ENCODE measurements at places on chromosomes 7 and 10.

DNA sequence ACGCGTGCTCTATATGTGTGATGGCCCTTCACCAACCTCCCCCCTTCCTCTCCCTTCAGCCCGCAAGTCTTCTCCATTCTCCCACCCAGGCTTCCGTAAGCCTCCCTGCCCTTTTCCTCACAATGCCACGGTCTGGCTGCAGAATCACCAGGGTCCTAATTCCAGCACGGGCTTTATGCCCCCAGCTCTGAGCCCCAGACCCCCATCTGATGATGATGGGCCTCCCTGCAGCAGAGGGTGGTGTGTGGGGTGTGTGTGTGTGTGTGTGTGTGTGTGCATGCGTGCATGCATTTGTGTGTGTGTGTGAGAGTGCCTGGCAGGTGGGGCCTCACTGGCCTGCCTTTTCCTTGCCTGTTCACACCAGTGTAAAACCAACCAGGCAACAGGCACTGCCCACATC is 109.9 kb downstream of the OAT start:
- DNase-seq = no peak

GRCh38 chr10:48445932-48446331 is 139.5 kb downstream of the MAPK8 start:
- DNase-seq = no peak

- DNase-seq = no peak
Measured at GRCh38 chr7:77348371-77348813, 67.8 kb downstream of the GSAP start.

DNA sequence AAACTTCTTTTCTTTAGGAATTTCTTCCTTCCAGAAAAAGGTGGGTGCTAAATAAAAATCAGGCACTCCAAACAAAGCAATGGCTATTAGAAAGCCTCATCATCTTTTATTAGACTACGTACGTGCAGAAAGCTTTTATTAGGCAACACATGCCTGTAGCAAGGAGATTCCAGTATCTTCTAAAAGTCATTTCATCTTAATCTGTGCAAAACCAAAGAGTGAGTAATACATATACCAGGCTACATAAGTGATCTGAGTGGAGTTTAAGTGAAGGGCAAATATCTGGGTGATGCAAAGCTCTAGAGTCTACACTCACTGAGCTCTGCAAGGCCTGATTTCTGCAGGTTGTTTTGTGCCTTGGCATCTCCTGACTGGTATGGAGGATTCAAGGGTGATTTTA is 231.7 kb downstream of the ELMO1 start:
- DNase-seq = no peak

DNA sequence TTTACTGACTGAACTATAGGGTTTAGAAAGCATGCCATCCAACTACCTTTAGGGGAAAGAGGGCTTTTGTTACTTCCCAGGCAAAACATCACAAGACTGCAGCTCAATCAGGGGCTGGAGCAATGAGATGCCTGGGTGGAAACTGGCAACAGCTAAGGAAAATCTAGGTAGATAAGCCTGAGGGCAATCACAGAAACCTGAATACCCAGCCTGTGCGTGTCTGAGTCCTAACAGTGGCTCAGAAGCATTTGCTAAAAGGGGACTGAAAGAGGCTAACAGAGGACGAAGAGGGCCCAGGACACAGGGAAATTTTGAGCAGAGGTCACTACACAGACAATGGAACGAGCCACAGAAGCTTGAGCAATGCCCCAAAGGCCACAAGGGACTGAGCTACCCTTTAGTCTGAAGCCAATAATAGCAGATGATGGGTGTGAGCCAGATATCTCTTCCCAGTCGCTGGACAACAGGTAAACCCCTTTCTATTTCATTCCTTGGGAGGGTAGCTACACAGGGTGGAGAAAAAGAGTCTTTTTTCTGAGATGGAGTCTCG is 79.1 kb downstream of the ITGA8 start:
- no peak for DNase-seq

DNA sequence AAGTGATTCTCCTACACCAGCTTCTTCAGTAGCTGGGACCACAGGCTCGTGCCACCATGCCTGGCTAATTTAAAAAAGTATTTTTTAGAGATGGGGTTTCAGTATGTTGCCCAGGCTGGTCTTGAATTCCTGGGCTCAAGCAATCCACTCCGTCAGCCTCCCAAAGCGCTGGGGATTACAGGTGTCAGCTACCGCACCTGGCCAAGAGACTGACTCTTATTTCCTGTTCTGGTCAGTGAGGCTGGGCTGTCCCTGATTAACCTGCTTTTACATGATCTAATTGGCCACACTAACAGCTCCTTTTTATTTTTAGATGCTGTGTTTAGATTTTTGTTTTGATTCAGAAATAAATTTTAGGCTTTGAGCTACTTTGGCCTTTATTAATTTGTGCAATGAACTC is 203.9 kb downstream of the NXPH1 start:
- DNase-seq = no peak

DNA sequence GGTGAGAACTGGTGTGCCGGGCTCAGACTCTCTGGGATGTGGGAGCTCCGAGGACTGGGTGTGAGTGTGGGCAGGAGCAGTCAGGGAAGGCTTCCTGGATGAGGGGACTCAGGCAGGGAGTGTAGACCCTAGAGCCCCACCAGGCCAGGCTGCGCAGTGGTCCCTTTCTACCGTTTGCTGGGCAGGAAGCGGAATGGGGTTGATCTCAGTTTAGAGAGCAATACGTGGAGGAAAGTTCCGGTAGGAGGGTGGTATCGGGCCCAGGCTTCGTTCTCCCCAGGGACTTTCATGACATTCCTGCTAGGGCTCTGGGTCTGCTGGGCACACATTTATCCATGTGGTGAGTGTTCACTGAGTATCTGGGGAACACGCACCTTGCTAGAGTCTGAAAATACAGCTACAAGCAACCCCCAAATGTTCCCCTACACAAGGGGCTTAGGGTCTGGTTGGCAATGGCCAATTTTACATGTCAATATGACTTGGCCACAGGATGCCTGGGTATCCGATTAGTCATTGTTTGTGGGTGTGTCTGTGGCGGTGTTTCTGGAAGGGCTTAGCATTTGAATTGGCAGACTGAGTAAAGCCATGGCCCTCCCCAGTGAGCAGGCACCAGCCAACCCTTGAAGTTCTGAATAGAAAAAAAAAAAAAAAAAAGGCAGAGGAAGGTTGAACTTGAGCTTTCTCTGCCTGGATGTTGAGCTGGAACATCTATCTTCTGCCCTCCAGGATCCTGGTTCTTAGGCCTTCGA is 20.8 kb downstream of the GHRHR start:
- no peak for DNase-seq

- DNase-seq = no peak
Measured at GRCh38 chr7:111030336-111030735, 60.6 kb upstream of the LRRN3 start.

- DNase-seq = no peak
Measured at GRCh38 chr7:8064828-8065227, 96.2 kb downstream of the GLCCI1 start.

DNA sequence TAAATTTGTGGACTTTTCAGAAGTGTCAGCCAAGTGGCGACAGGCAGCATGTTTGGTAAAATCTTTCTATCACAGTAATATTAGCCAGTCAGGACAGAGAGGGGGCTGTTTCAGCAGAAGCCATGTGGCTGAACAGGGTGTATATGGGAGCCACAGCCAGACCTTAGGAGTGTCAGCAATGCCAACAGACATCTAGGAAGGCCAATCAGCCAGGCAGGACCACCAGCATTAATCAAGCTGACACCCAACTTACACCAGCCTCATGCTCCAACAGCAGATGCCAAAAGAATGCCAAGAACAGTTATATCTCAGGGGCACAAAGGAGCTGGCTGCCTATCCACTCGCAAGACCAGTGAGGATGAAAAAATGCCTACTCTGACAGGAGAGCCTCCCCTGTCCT is 54.8 kb downstream of the RAPGEF5 start:
- DNase-seq = no peak

DNA sequence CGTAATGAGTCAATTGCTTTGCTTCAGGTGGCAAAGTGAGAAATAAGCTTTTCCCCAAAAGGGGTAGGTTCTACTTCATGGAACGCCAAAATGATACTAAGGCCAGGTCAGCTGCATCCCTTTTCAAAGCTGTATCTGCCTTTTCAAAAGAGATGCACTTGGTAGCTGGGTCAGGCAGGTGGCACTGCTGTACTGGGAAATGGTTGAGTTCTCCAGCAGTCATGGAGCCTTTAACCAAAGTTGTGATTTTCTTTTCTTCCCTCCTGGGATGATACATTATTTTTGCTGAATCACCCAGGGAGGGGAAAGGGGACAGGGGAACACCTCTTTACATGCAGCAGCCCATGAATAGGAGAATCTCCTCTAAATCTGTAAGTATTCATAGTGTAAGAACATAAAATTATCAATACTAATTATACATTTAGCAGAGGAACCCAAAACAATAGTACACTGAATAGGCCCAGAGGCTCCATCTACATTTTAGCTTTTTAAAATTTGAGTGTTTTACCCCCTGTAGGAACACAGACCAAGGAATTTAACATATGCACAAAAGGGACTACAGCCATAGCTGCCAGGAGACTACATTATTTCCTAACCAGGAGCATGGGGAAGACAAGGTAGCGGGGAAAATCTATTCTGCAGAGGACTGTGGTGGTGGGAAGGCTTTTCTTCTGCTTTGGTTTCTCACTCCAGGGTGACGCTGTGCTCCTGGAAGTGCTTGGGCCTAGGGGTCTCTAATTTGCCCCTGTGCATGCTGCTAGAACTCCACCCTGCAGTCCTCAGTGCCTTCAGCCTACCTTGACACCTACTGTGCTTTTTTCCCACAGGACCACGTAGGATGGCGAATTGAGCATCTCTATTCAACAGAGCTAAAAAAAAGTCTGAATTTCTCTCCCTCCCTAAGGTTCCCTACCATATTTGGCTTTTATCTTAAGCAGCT is 6.4 kb upstream of the GPR22 start:
- DNase-seq = peak; percentile 84

GRCh38 chr10:127091354-127091753 is 105.0 kb downstream of the INSYN2A start:
- no peak for DNase-seq

GRCh38 chr10:19922236-19922963 is 106.2 kb downstream of the PLXDC2 start:
- DNase-seq = no peak

DNA sequence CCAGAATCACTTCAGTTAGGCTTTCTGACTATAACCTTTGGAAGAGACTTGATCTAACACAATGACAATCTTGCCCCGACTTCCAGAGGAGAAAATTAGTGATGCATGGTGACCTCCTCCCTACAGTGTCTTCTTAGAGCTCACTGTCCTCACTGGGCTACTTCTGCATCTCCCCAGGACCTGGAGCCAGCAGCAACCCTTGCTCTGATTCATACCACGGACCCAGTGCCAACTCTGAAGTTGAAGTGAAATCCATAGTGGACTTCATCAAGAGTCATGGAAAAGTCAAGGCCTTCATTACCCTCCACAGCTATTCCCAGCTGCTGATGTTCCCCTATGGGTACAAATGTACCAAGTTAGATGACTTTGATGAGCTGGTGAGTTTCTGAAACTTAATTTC is 12.6 kb downstream of the CPA2 start:
- no peak for DNase-seq

DNA sequence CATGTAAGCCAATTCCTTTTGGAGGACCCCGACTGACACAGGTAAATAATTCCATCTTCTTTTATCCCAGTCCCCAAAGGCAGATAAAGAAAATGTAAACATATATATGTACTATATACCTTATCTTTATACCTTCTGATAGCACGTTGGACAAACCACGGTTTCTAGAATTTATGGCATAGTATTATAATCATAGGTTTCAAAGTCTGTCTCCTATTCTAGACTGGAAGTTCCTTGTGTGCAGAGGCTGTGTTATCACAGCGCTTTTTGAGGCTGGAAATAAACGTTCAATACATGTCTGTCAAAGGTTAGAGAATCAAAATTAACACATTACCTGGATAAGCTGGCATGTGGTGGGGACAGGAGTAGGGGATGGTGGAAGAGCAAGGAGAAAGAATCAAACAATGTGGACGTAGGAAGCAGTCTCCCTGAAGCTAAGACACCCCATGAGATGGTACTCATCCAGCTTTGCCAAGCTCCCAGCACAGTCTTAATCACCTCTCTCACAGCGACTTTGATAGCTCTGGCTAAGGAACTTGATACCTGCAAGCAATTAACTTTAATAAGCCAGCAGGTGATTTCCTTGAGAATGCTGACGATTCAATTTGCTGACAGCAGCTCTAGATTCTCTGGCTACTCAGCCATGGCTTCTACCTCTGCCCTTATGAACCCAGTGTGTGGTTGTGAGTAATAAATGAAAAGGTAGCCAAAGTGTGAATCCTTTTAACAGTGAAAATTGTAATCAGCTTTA is 208.4 kb upstream of the LRRTM3 start:
- no peak for DNase-seq

DNA sequence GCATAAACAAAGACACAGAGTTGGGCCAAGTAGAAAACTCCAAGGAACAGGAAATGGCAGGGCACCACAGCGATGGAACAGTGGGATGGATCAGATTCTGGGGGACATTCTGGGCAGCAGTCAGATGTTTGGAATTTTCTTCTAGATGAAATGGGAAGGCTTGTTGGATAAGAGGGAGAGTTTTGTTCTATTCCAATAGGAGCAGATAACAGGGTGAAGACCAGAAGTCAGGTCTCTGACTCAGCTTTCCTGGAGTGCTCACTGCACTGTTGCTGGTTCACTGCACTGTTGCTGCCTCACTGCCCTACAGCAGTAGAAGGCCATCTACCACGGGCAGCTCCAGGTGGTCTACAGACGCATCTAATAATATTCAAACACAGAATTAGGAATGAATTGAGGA is 135.6 kb downstream of the ATE1 start:
- DNase-seq = no peak

- no peak for DNase-seq
Measured at GRCh38 chr10:672203-672602, 17.3 kb downstream of the DIP2C start.

DNA sequence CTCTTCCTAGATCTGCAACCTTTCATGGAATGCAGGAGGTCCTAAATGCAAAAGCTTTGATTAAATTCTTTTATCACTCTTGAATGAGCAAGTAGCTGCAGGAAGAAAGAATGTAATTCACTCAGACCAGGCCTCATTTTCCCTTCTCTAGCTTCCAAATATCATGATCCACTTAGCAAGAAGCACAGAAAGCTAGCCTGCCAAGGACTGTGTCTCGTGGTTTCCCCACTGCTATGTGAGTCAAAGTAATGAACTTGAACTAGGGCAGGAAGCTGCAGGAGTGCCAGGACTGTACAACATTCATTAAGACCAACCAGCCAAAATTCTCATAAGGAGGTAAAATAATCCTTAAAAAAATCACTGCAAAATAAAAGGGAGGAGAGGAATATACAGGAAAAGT is 379.2 kb downstream of the CALN1 start:
- DNase-seq = no peak

All from NCI-H526 (cell line).